ENCODE measurements at places on chromosomes 11 and 22.

- no peak for DNase-seq
Observed at GRCh38 chr11:19555266-19555665, 157.4 kb upstream of the NAV2 start.

DNA sequence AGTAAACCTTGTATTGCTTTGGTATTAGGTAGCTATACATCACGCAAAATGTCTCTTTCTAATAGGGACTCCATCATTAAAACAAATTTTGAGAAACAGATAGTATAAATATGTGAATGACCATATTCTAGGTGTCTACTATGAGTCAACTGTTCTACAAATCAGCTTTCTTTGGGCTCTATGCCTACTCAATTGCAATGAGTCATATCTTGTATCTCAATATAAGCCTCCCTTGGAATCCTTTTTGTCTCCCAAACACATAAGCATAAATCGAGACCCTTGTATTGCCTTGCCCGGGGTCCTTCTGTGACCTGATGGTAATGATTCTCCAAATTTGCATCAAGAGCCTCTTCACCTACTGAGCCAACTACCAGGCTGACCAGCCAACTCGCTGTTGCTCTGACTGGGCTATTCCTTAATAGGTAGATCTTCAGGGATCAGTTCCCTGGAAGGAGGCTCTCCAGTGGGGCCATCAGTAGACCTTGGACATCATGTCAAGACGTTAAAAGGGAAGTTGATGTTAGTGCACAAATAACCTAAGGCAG is 22.2 kb downstream of the BLID start:
- DNase-seq: no peak

- DNase-seq: no peak
Observed at GRCh38 chr11:59025097-59025496, 61.0 kb upstream of the GLYATL1B start.

GRCh38 chr11:76602431-76602861 is 68.1 kb downstream of the LRRC32 start:
- DNase-seq: no peak

DNA sequence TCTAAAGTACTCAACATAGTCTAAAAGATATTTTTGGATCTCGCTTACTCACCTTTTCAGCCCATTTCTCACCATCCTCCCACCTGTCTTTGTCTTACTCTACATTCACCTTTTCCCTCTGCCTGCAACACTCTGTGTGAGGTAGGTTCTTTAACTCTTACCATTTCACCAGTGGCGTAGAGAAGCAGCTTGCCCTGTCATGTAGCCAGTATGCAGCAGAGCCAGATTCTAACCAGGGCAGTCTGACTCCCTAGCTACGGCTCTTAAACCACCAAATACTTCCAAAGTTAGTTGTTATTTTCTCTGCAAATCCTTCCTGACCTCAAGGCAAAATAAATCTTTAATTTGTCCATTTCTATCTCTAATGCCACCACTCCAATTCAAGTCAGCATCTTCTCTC is 7.5 kb downstream of the ALG8 start:
- no peak for DNase-seq

DNA sequence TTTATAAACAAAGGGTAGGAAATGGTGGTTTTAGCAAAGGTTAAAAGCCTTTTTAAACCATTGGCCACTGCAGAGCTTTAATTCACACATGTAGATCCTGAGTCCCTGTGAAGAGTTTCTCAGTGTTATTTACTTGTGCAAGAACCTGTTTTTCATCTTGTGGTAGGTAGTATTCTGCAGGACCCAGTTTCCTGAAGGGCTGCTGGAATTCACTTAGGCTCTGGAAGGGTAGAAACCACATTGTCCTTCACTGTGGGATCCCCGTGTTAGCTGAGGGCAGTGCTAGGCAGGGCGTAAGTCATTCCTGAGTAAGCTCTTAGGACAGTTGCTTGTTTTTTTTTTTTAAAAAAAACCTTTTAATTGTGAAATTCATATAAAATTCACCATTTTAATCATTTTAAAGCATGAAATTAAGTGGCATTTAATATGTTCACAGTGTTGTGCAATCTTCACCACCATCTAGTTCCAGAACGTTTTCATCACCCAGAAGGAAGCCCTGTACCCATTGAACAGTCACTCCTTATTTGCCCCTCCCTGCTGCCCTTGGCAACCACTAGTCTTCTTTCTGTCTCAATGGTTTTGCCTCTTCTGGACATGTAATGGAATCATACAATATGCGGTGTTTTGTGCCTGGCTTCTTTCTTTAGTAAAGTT is 77.7 kb downstream of the C22orf31 start:
- no peak for DNase-seq

- peak; percentile 87 for DNase-seq
Observed at GRCh38 chr22:41998361-41999261, at the start of gene WBP2NL. WBP2NL (plus strand) TSS chr22:41998788; CDS start chr22:41998819, 31 bp downstream.

DNA sequence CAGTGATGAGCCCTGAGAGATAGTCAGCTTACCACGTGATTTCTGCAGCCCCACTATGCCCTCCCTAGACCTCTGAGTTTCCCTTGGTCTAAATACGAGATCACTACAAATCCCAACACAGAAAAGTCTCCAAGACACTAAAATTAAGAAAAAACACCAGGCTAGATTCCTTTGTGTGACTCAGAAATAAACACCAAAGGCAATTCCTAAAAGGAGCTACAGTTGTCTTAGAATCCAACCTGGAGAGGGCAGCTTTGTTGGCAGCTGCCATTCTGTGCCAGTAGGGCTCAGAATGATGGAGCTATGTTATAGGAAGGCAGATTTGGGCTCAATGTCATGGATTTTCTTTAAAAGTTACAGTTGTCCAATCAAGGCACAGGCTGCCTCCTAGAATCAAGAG is 37.1 kb upstream of the HMGXB4 start:
- DNase-seq: no peak

GRCh38 chr11:106395716-106396349 is 318.4 kb downstream of the AASDHPPT start:
- DNase-seq: no peak

GRCh38 chr22:34608540-34609115 is 457.3 kb upstream of the ISX start:
- no peak for DNase-seq

DNA sequence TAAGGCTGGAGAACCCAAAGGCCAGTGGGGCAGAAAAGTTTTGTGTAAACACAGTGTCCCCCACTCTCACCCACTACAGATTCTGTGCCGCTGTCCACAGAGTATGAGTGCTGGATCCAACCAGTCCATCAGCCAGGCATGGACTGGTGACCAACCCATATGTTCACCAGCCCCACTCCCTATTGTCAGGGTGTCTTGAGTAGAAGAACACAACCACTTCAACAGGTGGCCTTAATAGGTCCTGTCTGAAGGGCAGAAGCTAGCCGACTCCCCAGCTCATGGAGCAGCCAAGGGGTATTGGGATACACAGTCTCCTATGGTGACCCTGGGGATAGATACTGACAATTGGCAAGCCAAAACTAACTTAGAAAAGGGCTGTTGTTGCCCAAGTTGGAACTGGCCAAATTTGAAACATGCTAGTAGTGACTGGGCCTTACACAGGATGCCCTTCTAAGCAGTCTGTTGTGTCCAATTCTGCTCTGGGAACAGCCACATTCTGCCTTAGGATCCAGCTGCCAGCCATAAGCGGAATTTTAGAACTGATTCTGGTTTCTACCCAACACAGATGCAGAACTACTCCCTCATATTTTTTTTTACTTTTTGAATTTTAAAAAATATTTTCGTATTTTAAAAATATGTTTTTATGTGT is 19.8 kb upstream of the PGM2L1 start:
- DNase-seq: no peak

- DNase-seq: no peak
Observed at GRCh38 chr22:28810821-28811491, 10.6 kb upstream of the XBP1 start.

- DNase-seq: no peak
Observed at GRCh38 chr11:122007601-122008071, 108.4 kb downstream of the BLID start.

DNA sequence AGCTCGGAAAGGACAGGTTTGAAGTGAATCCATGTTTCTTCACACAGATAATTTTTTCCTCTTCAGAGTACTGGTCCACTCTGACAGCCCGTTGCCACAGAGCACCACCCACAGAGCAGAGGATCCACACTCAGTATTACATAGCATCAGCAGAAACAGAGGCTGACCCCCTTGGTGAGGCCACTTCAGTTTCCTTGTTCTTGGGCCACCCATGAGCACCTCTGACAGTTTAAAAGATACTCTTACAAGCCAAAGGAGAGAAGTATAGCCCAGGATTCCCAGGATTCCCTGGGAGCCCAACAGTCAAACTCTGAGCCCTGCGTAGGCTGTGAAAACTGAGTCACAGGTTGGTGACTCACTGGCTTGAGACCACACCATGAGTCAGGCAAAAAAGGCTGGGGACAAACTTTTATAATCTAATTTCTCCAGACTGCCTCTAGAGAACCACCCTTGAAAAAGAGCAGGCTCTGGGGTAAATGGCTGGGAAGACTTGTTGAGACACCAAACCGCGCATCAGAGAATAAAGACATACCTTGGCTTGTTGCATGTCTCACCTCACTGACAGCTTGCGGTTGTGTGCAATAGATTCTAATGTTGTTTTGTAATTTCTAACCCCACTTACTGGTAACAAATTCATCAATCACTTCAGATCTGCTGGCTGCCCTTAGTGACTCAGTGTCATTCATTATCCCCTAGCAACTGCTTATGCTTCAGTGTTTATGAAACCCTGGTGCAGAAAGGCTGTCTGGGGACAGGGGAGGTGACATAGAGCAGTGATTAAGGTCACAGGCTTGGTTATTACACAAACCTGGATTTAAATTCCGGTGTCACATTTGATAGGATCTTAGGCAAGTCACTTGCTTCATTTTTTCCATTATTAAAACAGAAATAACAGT is 56.9 kb upstream of the PRSS23 start:
- DNase-seq: peak; percentile 4

DNA sequence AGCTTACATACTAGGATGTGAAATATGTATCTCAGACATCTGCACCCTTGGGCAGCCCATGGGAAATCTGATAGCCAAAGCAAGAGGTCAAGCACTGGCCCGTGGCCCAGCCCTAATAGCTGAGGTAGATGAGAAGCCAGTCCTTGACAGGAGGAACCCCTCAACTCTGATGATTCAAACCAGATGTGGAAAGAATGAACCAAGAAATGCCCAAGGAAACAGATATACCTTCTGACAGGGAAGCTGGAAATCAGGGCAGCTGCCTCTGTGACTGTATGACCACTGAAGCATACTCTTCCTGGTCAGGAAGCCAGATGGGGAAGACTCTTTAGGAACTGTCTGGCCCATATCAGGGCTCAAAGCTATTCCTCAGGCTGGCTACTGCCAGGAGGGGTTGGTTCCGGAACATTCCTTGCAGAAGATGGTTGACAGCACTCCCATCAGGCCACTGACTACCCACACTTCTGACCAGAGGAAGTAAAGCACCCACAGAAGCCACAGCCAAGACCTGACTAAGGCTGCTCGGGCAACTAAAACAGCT is 124.2 kb downstream of the SWAP70 start:
- no peak for DNase-seq

GRCh38 chr22:19738664-19739447 is 15.5 kb downstream of the GP1BB start:
- no peak for DNase-seq

GRCh38 chr11:121207485-121208115 is 85.0 kb upstream of the SC5D start:
- no peak for DNase-seq

DNA sequence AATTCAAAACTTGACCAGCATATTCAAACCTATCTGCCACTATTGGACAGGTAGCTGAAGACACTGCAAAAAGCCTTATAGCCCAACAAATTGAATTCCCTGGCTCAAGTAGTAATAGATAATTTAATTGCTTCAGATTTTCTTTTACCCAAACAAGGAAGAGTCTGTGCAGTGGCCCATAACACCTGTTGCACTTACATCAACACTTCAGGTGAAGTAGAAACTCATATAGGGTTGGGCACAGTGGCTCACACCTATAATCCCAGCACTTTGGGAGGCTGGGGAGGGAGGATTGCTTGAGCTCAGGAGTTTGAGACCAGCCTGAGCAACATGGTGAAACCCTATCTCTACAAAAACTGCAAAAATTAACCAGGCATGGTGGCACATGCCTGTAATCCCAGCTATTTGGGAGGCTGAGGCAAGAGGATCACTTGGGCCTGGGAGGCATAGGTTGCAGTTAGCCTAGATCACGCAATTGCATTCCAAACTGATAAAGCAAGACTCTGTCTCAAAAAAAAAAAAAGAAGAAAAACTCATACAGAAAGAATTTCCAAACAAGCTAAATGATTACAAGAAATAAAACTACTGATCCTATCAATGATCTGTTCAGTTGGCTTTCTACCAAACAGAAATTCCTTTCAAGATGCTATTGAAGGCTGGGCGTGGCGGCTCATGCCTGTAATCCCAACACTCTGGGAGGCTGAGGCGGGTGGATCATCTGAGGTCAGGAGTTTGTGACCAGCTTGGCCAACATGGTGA is 9.5 kb downstream of the FOLR3 start:
- DNase-seq: no peak

- DNase-seq: no peak
Observed at GRCh38 chr11:102592634-102593581, 32.2 kb downstream of the MMP20 start.

DNA sequence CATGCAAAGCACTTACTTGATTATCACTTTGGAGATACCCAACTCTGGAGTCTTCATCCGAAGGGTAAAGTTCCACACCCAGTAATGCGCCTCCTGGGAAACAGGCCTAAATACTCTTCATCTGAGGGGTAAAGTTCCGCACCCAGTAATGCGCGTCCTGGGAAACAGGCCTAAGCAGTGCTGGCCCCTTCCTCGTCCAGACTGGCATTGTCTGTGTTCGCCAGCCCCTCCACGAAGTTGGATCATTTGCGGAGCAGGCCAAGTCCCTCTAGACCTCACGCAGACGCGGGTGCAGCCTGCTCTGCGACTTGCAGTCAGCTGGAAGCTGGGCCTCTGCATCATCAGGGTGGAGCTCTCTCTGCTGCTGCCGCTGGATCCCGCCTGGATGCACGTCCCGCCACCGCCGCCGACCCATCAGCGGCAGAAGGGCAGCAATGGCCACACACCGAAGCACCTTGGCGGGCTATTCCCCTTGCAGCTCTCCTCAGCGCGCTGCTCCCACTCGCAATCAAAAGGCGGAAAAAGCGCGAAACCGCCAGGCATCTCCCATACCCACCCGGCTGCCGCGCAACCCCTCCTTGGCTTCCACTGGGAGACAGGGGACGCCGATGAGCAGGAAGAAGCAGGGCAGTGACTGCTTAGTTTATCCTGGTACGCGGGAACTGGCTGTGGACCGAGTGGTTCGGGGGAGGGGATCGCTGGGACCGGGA is 34.1 kb upstream of the GLYATL1 start:
- no peak for DNase-seq

- no peak for DNase-seq
Observed at GRCh38 chr11:67095214-67095507, 23.9 kb upstream of the KDM2A start.

DNA sequence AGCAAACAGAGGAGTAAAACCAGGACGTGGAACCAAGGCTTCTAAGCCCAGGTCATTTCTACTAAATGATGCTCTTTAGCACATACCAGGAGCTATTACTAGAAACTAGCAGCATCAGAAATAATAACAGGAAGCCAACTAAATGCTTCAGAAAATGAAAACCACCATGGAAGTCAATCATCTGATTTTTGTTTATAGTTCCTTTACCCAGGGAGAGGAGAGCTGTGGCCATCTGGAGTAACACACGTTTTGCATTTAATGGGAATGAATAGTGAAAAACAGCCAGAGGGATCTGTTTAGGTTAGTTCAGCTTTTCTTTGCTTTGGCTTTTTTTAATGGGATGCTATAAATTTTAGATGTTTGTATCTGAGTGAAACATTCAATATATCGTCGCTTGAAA is 250.7 kb upstream of the ARHGAP20 start:
- DNase-seq: no peak
